PC-3 (cell line): ENCODE measurements at places on chromosomes 5 and 9.

DNA sequence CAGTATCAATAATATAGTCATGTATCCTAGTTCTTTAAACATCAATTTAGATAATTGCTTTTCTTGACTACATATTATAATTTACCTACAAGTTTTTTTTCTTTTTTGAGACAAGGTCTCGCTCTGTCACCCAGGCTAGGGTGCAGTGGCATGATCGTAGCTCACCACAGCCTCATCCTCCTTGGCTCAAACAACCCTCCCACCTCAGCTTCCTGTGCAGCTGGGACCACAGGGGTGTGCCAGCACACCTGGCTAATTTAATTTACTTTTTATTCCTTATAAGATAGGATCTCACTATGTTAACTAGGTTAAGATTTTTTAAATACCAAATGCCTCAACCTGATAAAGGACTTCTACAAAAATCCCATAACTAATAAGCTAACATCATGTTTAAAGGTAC lies 21.1 kb downstream of the UIMC1 start:
- DNase-seq = no peak
- H3K4me3 ChIP-seq = no peak overlapping the region
- H3K27me3 ChIP-seq = no peaks in the 10 kb centered on the region
- no peaks in the 10 kb centered on the region for H3K4me1 ChIP-seq

- no peak overlapping the region for H3K27ac ChIP-seq
- no peak for DNase-seq
- H3K4me1 ChIP-seq = no peaks in the 10 kb centered on the region
- no peak overlapping the region for H3K4me3 ChIP-seq
- H3K27me3 ChIP-seq = no peaks in the 10 kb centered on the region
These were observed 47.3 kb downstream of the CACNA1B start for GRCh38 chr9:137924761-137925369.

- no peaks in the 10 kb centered on the region for H3K36me3 ChIP-seq
- H3K4me3 ChIP-seq = no peak overlapping the region
- H3K27ac ChIP-seq = peak overlapping the region; percentile 57
- no peaks in the 10 kb centered on the region for H3K27me3 ChIP-seq
- peak; percentile 98 for DNase-seq
- H3K4me1 ChIP-seq = peaks cover 20% of the 10 kb centered on the region
These were observed 76.2 kb upstream of the MYO10 start for GRCh38 chr5:17012289-17012688.

DNA sequence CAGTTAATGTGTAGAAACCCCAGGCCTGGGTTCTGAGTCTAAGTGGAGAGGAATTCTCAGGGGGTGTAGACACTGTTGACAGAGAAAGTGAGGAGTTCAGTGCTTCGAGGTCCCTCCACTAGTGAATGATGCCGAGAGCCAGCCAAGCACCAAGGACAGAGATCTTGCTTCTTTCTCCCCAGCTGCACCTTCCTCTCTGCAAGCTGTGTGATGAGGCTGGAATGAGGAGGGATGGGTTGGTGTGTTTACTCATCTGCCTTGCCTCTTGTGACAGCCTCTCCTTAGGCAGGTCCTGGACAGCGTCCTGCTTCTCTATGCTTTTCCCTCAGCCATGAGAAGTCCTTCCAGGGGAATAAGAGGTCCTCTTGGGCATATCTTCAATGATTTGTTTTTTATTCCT lies 35.3 kb downstream of the HNRNPH1 start:
- H3K4me3 ChIP-seq = no peak overlapping the region
- H3K4me1 ChIP-seq = no peaks in the 10 kb centered on the region
- no peak overlapping the region for H3K27ac ChIP-seq
- DNase-seq = no peak
- no peaks in the 10 kb centered on the region for H3K27me3 ChIP-seq

DNA sequence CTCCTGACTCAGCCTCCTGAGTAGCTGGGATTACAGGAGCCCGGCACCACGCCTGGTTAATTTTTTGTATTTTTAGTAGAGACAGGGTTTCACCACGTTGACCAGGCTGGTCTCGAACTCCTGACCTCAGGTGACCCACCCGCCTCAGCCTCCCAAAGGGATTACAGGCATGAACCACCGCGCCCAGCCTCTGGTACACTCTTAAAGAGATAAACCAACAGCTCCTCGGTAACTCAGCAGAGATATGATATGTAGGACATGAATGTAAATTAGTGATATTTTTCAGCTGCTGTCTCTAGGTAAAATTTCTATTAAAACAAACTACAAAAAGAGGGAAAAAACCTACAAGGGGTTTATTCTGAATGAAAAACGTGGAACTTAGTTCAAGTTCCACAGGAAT lies 42.8 kb upstream of the HK3 start:
- no peak overlapping the region for H3K27ac ChIP-seq
- no peak overlapping the region for H3K4me3 ChIP-seq
- DNase-seq = no peak
- no peaks in the 10 kb centered on the region for H3K27me3 ChIP-seq
- no peaks in the 10 kb centered on the region for H3K4me1 ChIP-seq
- peaks cover 17% of the 10 kb centered on the region; the same call in 1 of the 2 replicates for H3K36me3 ChIP-seq

DNA sequence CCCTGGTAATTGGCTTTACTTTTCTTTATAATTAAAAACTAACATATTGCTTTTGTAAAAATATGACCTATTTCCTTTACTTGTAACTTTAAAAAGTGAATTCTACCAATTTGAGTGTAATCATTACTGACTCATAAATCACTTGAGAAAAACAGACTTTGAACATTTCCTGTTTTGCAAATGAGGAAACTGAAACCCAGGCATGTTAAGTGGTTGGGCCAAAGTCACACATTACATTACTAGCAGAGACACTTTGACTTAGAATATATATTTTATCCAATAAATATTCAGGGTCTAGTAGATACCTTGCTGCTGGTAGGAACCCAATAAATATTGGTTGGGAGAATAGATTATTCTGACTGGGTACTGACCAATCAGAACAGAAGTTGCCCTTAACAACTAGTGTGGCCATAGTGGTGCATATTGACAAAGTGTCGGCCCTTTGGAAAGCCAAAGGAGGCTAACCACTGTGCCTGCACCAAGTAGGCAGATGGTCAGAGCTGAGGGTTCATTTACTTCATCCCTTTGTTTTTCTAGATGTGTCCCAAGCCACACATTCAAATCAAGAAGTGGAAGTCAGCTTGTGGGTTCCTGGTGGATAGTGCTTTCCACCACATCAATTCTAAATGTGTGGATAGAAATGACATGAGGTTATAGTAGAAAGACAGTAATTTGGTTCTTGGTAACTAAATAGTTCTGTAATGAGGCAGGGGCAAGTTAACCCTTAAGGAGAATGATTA lies 365.1 kb upstream of the RIOK2 start:
- H3K27ac ChIP-seq = no peak overlapping the region
- DNase-seq = no peak
- no peaks in the 10 kb centered on the region for H3K36me3 ChIP-seq
- no peaks in the 10 kb centered on the region for H3K27me3 ChIP-seq

DNA sequence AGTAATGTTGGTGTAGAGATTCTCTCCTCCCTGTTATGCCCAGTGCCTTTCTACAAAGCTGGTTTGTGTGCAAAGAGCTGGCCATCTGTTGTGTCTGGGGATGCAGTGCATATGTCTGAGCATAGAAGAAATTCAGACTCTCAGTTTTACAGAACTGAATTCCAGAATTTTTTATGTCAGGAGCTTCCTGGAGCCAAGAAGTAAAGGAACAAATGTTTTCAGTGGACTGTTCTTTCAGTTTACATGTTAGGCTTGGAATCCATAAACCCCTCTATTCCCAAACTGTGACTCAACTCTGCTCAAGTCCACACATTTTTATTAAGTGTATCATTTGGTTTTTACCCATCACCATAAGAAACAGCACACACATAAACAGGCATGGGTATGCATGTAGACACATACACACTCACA lies 366.0 kb downstream of the BRINP1 start:
- no peak overlapping the region for H3K27ac ChIP-seq
- H3K27me3 ChIP-seq = no peaks in the 10 kb centered on the region
- no peaks in the 10 kb centered on the region for H3K4me1 ChIP-seq
- H3K4me3 ChIP-seq = no peak overlapping the region
- no peaks in the 10 kb centered on the region for H3K36me3 ChIP-seq
- no peak for DNase-seq

DNA sequence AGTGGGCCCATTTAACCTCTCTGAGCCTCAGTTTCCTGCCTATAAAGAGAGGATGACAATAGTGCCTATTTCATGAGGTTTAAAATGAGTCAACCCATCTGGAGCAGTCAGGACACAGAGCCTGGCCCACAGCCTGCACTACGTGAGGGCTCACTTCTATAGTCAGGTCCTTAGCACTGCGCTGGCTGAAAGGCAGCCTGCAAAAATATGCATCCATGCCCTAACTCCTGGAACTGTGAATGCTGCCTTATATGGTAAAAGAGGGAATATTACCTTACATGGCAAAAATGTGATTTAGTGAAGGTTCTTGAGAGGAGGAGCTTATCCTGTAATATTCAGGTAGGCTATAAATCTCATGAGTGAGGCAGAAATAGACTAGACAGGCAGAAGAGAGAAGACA lies 98.5 kb downstream of the GABBR2 start:
- no peak overlapping the region for H3K27ac ChIP-seq
- H3K4me3 ChIP-seq = no peak overlapping the region
- H3K36me3 ChIP-seq = no peaks in the 10 kb centered on the region
- no peaks in the 10 kb centered on the region for H3K27me3 ChIP-seq

- no peak overlapping the region for H3K4me3 ChIP-seq
- H3K27me3 ChIP-seq = no peaks in the 10 kb centered on the region
- no peaks in the 10 kb centered on the region for H3K36me3 ChIP-seq
- no peak for DNase-seq
- no peak overlapping the region for H3K27ac ChIP-seq
These were observed 72.3 kb downstream of the WNK2 start for GRCh38 chr9:93255994-93256877.

DNA sequence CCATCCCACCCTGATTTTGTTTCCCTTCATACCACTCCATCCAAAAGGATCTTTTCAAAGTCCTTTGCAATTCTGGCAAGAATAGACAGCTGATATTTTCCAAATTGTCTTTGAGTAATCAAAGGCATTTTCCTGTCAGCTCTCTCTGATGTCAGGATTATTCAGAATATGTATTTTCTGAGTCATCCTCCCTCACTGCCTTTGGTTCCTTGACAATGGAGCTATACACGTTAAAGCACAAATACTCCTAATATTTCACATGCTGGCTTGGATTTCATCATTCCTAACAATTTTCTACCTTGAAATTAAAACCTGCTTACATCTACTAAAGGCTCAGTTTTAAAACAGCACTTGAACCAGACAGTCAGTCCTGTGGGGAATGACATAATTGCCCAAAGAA lies 379.4 kb downstream of the GADD45G start:
- H3K27me3 ChIP-seq = no peaks in the 10 kb centered on the region
- no peak overlapping the region for H3K4me3 ChIP-seq
- no peak overlapping the region for H3K27ac ChIP-seq
- peaks cover 10% of the 10 kb centered on the region; the same call in 1 of the 2 replicates for H3K4me1 ChIP-seq
- no peaks in the 10 kb centered on the region for H3K36me3 ChIP-seq

DNA sequence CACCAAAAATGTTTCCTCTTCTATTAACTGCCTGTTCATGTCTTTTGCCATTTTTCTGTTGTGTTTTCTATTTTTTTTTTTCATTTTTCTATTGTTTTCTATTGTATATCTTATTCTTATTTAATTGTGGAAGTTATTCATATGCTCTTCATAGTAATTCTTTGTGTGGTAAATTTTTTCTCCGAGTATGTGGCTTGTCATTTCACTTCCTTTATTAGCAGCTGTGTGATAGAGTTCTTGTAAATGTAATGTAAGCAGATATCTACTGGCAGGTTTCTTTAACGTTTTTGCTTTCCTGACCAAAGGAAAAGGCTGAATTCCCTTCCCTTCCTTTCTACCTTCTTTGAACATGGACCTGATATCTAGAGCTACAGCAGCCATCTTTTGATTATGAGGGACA lies 5.8 kb upstream of the PLPP1 start:
- no peaks in the 10 kb centered on the region for H3K27me3 ChIP-seq
- H3K36me3 ChIP-seq = no peaks in the 10 kb centered on the region
- peaks cover 4% of the 10 kb centered on the region; the same call in 1 of the 2 replicates for H3K4me1 ChIP-seq
- H3K4me3 ChIP-seq = no peak overlapping the region
- no peak overlapping the region for H3K27ac ChIP-seq
- no peak for DNase-seq

- H3K36me3 ChIP-seq = no peaks in the 10 kb centered on the region; the same call in 1 of the 2 replicates
- DNase-seq = no peak
- no peaks in the 10 kb centered on the region for H3K4me1 ChIP-seq
- no peak overlapping the region for H3K27ac ChIP-seq
These were observed 27.7 kb downstream of the AUH start for GRCh38 chr9:91334053-91334452.

GRCh38 chr5:6235726-6236125 lies 142.6 kb downstream of the MED10 start:
- H3K27ac ChIP-seq = peak overlapping the region; percentile 74
- H3K27me3 ChIP-seq = no peaks in the 10 kb centered on the region
- DNase-seq = no peak
- H3K4me1 ChIP-seq = peaks cover 24% of the 10 kb centered on the region
- H3K4me3 ChIP-seq = no peak overlapping the region

DNA sequence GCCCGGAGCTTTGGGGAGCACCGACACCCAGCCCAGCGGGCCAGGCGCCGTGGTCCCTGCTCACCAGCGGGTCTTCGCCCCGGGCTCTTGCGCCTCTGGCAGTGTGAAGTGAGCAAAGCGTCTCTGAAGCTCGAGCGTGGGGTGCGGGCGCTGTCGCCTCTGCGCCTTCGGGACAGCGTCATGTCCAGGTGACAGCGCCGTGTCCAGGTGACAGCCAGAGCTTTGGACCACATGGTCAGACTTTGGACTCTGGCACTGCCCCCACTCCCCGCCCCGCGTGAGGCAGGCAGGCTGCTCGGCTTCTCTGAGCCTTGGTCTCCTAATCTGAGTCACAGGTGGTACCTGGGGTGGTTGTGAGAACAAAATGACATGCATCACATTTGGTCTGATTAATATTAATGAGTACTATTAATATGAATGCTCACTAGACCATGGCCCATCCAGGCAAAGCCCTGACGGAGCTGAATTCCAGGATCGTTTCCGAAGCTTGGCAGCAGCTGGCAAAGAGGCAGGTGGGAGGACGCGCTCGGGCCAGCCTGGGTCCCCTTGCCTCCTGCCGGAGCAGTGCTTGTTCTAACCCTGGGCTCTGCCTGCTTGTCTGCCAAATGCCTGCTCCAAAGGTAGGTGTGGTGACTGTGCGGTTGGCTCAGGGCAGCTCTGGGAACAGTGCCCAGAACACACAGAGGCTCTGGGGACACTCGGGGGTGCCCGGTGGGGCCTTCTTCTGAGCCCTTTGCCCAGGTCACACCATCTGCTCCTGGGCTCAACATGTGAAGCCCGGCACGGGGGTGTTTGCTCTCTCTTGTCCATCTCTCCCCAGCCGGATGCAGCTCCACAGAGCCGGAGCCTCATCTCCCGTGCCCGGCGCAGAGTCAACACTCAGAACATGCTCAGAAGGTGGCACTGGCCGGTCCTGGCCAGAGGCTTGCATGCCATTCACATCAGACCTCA lies 157.1 kb downstream of the OLFM1 start:
- no peak for DNase-seq
- no peak overlapping the region for H3K27ac ChIP-seq
- H3K4me1 ChIP-seq = no peaks in the 10 kb centered on the region
- H3K36me3 ChIP-seq = no peaks in the 10 kb centered on the region
- peaks cover 46% of the 10 kb centered on the region for H3K27me3 ChIP-seq
